Stomach (tissue), 19 donors: ENCODE measurements at places on chromosomes 1 and 21. TPM values are rescaled to one million over a fixed set of nuclear protein-coding genes. Genes with fewer than 3 reads are reported as not detected.

GRCh38 chr1:155069551-155070157, 6.1 kb downstream of the EFNA4 start:
- H3K36me3 ChIP-seq = peaks cover 27% of the 10 kb centered on the region
- H3K27ac ChIP-seq = no peak overlapping the region

Gene LCE1E
- total RNA-seq = not detected

- peaks cover 60% of the 10 kb centered on the region for H3K4me1 ChIP-seq
- no peaks in the 10 kb centered on the region for H3K27me3 ChIP-seq
- H3K27ac ChIP-seq = peak overlapping the region; percentile 92
- H3K36me3 ChIP-seq = peaks cover 22% of the 10 kb centered on the region
Observed at GRCh38 chr1:1345384-1345783, 3.8 kb downstream of the DVL1 start.

- no peak overlapping the region for H3K27ac ChIP-seq
- no peak for DNase-seq
- H3K4me1 ChIP-seq = no peaks in the 10 kb centered on the region
- H3K27me3 ChIP-seq = no peaks in the 10 kb centered on the region
- peaks cover 67% of the 10 kb centered on the region for H3K36me3 ChIP-seq
Observed at GRCh38 chr1:36027766-36028165, 56.1 kb upstream of the TEKT2 start.

DNA sequence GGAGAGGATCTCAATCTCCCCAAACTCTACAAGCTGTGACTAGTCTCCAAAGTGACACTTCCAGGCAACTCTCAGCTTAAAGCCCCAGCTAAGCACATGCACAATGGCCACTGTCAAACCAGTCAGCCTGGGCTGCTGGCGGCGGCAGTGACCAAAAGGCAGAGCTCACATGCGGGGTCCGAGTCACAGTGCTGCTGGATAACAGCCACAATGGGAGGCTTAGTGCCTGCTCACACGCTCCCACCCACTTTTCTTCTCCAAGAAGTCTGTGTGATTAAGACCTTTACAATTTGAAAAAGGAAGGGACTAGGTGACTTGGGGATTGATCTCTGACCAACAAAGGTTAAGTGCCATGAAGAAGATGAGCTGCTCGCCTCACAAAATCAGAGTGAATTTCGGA, 16.8 kb downstream of the RIPK4 start:
- no peak overlapping the region for H3K27ac ChIP-seq
- H3K36me3 ChIP-seq = peaks cover 26% of the 10 kb centered on the region
- H3K4me1 ChIP-seq = peaks cover 36% of the 10 kb centered on the region
- no peak overlapping the region for H3K4me3 ChIP-seq
- no peak for DNase-seq

DNA sequence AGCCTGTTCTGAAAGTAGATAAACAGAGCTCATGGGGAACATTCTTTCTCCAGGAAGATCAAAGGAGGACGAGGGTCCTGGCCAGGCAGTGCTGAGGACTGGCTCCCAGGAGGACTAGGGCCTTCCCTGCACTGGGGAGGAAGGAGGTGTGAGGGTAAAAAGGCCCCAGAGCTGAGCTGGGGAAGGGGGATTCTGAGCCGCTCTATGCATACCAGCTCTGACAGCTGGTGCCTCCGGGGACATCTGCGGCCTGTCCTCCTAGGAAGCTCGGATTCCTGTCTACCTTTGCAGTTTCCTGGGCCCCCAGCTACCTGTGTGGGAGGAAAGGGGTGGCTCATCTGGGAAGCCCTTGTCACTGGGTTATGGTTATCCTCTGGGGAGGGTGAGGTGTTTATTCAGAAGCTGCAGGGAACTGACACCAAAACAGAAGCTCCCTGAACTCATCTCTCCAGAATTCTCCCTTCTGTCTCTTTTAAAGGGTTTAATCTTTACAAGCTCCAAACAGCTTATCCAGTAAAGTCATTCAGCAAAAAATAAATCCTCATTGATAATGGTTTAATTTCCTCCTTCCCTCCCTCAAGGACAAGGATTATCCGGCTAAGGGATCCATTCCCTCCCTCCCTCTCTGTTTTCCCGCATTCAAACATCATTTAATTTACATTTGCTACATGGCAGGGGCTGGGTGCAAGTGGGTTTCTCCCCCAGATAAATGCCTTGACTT, 31.0 kb downstream of the NENF start:
- H3K4me1 ChIP-seq = no peaks in the 10 kb centered on the region
- no peak overlapping the region for H3K4me3 ChIP-seq
- no peak overlapping the region for H3K27ac ChIP-seq
- H3K27me3 ChIP-seq = no peaks in the 10 kb centered on the region
- no peak for DNase-seq
- no peaks in the 10 kb centered on the region for H3K36me3 ChIP-seq

Gene RXFP4
- not detected for total RNA-seq

Gene OR2L13
- not detected for total RNA-seq

Gene IL6R
- total RNA-seq = 12.7 TPM

Gene OR2M7
- not detected for total RNA-seq

DNA sequence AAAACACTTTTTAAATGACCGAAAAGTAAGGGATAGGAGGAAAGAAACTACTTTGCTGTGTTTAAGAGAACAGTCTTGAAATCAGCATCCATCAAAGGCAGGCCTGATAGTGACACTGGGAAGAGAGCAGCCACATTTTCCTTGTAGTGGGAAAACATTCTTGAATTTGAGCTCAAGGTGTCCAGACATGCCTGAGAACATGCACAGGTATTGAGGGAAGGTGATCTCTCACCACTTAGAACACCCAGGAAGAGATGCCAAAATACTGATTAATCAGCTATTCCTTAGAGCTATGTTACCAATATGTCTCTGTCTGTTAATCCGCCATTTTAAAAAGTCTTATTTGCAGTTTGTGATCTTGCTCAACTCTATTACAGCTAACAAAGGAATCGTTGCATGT, 25.9 kb downstream of the IL12RB2 start:
- no peak for DNase-seq
- no peaks in the 10 kb centered on the region for H3K4me1 ChIP-seq
- no peak overlapping the region for H3K4me3 ChIP-seq
- no peaks in the 10 kb centered on the region for H3K36me3 ChIP-seq

DNA sequence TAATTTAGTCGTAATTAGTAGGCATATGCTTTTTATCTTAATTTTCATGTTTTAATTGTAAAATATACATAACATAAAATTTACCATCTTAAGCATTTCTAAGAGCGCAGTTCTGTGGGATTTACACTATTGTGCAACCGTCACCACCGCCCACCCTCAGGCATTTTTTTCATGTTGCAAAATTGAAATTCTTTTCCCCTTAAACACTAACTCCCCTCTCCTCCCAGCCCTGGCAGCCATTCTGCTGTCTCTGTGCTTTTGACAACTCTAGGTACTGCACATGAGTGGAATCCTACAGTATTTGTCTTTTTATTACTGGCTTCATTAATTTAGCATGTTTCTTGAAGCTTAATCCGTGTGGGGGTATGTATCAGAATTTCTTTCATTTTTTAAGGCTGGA, 7.8 kb downstream of the PIK3CD start:
- peak; percentile 49 for DNase-seq
- no peak overlapping the region for H3K4me3 ChIP-seq
- no peak overlapping the region for H3K27ac ChIP-seq
- no peaks in the 10 kb centered on the region for H3K36me3 ChIP-seq
- H3K27me3 ChIP-seq = no peaks in the 10 kb centered on the region

Gene MTMR11
- 3.6 TPM for total RNA-seq

Gene RNU1-3
- total RNA-seq = under 0.01 TPM

GRCh38 chr1:17984583-17984982, 123.0 kb upstream of the IGSF21 start:
- H3K4me1 ChIP-seq = no peaks in the 10 kb centered on the region
- H3K4me3 ChIP-seq = no peak overlapping the region
- peak; percentile 15 for DNase-seq
- no peaks in the 10 kb centered on the region for H3K36me3 ChIP-seq
- H3K27ac ChIP-seq = no peak overlapping the region
- no peaks in the 10 kb centered on the region for H3K27me3 ChIP-seq

- no peak for DNase-seq
- no peaks in the 10 kb centered on the region for H3K27me3 ChIP-seq
- no peak overlapping the region for H3K4me3 ChIP-seq
- H3K36me3 ChIP-seq = no peaks in the 10 kb centered on the region
Observed at GRCh38 chr1:229101011-229101871, 169.7 kb upstream of the RAB4A start.

Gene LRRC71
- total RNA-seq = not detected

DNA sequence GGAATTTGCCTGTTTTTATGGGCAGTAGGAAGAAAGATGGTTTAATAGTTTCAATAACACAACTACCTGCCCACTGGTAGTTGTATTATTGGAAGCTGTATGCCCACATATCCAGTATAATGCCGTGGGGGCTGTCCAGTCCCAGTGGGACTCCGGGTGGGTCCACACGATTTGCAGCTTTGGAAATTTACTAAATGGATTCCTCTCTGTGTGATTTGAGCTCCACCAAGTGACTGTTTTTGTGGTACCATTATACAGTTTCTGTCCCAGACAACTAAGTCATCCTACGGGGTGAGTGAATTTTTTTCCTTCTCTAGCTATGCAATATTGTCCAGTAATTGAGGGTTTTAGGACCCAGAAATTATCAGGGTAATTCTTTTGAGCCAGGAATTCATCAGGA, 86.8 kb downstream of the PLA2G4A start:
- H3K36me3 ChIP-seq = no peaks in the 10 kb centered on the region
- no peak overlapping the region for H3K4me3 ChIP-seq
- H3K4me1 ChIP-seq = no peaks in the 10 kb centered on the region
- DNase-seq = no peak
- H3K27ac ChIP-seq = no peak overlapping the region
- H3K27me3 ChIP-seq = no peaks in the 10 kb centered on the region

- H3K27me3 ChIP-seq = no peaks in the 10 kb centered on the region
- no peaks in the 10 kb centered on the region for H3K4me1 ChIP-seq
- no peaks in the 10 kb centered on the region for H3K36me3 ChIP-seq
Observed at GRCh38 chr1:104780470-104781078, 1030.9 kb downstream of the AMY1C start.

Gene C1orf105
- total RNA-seq = not detected

DNA sequence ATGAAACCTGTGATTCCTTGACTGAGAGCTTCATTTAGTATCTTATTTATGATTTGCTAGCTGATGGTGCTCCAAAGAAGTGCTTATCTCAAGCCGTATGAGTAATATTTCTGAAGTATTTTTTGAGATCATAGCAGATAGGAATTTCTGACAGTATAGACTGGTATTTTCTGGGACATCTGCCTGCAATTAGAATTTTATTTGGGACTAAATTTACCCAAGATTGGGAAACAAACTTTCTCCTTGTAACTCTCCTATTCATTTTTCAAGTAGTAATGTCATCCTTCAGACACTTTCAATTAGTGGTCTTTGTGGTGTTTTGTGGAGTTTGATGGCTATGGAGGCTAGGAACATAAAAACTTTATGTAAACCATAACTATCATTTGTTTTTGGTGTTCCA, 597.2 kb upstream of the ZP4 start:
- no peaks in the 10 kb centered on the region for H3K36me3 ChIP-seq
- H3K27me3 ChIP-seq = no peaks in the 10 kb centered on the region

Gene DTL
- 0.58 TPM for total RNA-seq
